ENCODE measurements at places on chromosomes 6 and 20. TPM values are rescaled to one million over a fixed set of nuclear protein-coding genes. Genes with fewer than 3 reads are reported as not detected.

- no peak for ATAC-seq
These were observed 192.2 kb downstream of the GMPR start for GRCh38 chr6:16430391-16431089.

The FAM83C gene
- not detected for total RNA-seq

The CRIP3 gene
- 4.2 TPM for total RNA-seq

GRCh38 chr20:47540443-47541354 is 39.0 kb downstream of the NCOA3 start:
- peak; percentile 28 for ATAC-seq

- ATAC-seq: no peak
These were observed 43.0 kb upstream of the ZNF217 start for GRCh38 chr20:53636540-53637097.
